ENCODE measurements at places on chromosomes 1 and 21.

- no peak for DNase-seq
Measured at GRCh38 chr21:42312626-42313104, 2.5 kb downstream of the TFF3 start.

GRCh38 chr1:61181067-61182038 is 99.0 kb downstream of the NFIA start:
- DNase-seq, result no peak

- DNase-seq, result no peak
Measured at GRCh38 chr1:97457446-97458089, 463.3 kb downstream of the DPYD start.

DNA sequence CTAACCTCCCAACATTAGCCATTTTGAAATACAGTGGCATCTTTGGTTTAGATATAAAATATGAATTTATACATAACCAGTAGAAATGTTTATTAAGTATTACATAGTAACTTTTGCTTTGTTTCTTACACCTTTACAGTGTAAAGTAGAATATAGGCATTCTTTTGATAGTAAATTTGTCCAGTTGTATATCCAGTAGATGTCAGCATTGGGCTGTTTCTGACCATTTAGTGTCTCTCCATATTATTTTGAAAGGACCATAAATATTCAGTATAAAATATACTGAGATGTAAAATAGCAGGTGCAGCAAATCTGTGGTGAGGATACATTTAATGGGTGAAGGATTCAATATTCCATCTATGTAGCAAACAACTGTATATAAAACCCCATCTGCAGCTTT is 115.8 kb upstream of the ZRANB2 start:
- no peak for DNase-seq

DNA sequence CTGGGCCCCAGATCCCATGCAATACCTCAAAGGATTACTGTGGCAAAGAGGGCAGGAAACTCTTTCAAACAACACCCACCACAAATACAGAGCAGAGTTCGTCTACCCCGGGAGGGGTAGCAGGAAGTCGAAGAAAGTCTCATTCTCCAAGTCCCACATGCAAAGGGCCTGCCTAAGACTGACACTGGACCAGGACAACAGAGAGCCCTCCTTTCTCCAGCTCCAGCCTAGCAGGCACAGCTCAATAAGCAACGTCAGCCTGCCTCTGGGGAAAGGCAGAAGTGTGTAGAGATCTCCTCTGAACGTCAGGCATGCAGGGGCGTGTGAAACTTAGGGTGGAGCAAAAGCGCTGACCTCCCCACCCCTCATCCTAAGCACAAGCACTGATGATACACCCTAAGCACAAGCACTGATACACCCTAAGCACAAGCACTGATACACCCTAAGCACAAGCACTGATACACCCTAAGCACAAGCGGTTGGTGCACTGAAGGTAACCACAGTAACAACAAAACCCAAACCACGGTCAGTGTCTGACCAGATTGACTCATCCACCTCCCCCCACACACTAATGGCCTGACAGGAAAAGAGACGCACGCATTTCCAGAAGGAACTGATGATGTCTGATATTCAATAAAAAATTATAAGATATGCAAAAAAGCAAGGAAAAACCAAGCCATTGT is 1.3 kb downstream of the KRTAP12-3 start:
- no peak for DNase-seq

DNA sequence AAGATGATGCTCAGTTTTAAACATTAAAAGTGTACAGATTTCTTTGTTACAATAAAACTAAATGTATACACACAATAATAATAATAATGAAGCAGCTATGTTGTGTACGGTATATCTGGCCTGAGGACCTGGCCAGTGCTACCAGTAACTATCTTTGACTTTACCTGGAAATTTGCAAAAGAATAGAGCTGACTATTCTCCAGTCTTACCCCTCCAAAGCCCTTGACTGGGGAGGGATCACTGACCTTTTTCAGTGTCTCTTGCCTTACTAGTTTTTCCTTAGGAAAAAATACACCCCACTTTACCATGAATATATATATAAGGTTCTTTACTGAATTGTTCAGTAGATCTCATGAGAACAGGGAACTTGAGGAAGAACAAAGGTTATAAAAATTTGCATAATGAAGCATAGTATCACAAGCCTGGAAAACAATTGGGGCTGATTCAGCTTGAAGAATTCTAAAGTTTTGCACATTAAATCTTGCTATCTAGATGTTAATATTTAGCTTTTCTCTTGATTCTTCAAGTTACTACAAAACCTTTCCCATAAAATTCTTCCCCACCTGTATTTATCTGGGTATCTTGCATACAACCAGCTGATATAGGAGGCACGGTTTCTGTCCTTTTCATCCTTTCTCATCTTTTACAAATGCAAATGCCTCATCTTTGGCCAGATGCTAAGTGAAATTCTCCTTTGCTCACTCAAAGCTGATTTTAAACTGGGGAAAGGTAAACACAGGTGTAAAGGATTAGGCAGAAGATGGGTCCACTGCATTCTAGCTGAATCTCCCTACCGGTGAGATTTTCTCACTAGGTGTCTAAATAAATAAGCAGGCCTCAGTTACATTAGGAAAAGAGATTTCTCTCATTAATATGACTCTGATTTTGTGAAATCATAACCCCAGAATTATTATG is 25.0 kb upstream of the SLAMF1 start:
- no peak for DNase-seq

DNA sequence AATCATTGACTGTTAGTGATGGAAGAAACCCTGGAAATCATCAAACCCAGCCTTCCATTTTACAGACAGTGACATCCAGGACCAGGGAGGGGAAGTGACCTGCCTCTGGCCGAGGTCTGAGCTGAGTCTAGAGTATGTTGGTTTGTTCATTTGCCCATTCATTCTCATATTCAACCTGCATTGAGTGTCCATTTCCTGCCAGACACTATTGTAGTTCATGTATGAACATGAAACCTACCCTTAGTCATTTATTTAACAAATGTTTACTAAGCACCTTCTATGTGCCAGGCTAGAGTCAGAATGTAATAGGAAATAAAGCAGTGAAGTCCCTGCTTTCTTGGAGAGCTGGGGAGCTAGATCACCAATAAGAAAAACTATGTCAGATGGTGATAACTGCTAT is 51.3 kb downstream of the KCND3 start:
- no peak for DNase-seq

GRCh38 chr1:246294263-246294662 is 212.8 kb downstream of the SMYD3 start:
- no peak for DNase-seq

DNA sequence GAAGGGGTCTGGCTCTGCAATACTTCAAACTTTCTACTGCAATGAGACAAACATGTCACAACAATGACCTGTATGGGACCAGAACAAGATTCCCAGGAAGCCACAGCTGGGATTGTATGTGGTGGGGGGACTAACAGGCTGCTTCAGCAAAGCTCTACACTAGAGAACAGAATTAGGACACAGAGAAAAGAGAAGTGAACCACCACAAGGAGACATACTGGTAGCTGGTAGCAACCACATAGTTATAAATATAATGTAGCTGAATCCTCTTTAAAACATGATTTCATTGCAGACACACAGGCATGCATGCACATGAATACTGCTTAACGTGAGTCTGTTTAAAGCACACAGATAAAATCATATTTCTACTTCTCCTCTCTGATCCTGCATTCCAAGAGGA is 3.5 kb upstream of the ILDR2 start:
- no peak for DNase-seq

GRCh38 chr21:44429894-44430293 is 25.4 kb upstream of the LRRC3 start:
- DNase-seq, result no peak

- DNase-seq, result no peak
Measured at GRCh38 chr1:29991815-29992214, 731.6 kb downstream of the MATN1 start.

- DNase-seq, result no peak
Measured at GRCh38 chr1:99645699-99646531, at the start of gene PALMD. Gene PALMD (plus strand): TSS chr1:99646113. CDS start chr1:99646318, 205 bp downstream.

- no peak for DNase-seq
Measured at GRCh38 chr1:67612788-67613241, 72.2 kb upstream of the GADD45A start.

- DNase-seq, result no peak
Measured at GRCh38 chr1:87686671-87687070, 358.0 kb downstream of the LMO4 start.

GRCh38 chr21:28540514-28540913 is 452.2 kb downstream of the LTN1 start:
- no peak for DNase-seq

DNA sequence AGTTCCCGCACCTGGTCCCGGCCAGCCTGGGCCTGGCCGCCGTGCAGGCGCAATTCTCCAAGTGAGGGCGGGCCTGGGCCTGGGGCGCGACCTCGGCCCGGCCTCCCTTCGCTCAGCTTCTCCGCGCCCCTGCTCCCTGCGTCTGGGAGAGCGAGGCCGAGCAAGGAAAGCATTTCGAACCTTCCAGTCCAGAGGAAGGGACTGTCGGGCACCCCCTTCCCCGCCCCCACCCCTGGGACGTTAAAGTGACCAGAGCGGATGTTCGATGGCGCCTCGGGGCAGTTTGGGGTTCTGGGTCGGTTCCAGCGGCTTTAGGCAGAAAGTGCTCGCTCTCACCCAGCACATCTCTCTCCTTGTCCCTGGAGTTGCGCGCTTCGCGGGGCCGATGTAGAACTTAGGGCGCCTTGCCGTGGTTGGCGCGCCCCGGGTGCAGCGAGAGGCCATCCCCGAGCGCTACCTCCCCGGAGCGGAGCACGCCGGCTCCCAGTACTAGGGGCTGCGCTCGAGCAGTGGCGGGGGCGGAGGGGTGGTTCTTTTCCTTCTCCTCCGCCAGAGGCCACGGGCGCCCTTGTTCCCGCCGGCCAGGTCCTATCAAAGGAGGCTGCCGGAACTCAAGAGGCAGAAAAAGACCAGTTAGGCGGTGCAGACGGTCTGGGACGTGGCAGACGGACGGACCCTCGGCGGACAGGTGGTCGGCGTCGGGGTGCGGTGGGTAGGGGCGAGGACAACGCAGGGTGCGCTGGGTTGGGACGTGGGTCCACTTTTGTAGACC is 1.2 kb downstream of the OLIG1 start:
- DNase-seq, result no peak

DNA sequence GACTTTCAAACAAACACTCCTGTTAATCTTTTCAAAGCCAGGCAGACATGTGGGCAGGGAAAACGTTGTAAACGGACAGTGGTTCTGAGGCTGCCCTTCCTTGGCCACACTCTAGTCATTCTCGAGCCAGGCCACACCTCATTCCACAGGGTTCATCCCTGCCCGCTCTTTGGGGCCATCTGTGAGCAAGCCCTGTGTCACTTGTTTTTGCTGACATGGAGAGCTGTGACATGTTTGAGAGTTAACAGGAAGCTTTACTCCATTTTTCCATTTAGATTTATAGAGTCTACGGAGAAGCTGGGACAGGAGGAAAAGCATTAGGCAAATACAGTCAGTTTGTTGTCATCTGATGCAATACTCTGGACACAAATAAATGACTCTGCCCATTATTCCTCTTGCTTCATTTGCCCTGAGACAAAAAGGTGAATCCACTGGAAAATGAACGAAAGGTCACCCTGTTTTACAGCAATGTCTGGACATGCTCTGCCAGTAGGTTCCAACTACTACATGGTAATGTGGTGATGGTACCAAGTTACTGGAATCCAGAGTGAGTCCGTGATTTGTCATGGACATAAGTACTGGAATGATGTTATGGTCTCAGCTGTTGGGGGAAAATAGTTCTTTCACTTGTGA is 126.9 kb downstream of the CLIC6 start:
- DNase-seq, result no peak

DNA sequence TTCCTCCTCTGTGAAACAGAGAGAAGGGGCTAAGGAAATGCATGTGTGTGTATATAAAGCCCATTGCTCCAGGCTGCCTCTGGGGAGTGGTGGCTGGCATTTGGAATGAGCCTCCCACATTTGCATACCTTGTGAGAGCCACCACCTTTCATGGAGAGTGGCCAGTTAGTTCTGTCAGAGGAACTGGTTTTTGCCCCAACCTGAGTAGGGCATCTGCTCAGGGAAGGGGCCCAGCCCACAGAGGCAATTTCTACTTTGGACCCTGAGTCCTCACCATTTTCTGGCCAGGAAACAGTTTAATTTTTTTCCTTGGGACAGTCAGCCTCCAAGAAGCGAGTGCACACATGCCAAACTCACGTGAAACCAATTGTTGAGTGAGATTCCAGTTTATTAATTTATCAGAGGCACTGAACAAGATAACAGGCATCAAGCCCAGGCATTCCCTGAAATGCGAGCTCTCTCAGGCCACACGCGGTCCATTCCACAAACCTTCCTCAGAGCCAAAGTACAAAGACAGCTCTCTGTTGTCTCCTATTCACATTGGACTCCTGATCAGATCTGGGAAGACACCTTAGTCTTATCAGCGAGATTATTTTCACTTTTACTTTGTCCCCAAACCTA is 1.0 kb upstream of the SLC6A9 start:
- no peak for DNase-seq

DNA sequence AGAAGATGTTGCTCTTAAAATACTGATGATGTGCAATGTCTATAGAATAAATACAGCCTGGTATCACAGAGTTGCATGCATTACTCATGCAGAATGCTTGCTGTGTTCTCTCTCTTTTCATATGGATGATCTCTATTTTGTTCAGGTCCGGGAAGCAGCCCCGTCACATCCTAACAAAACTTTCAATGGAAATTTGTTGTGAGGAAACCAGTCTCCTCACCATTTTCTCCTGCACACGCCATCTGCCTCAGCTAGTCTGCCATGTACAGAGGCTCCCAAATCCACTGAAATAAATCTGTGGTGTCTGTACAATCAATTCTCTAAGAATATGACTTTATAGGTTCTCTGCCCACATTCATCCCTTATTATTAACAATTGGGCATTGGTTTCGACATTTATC is 42.4 kb downstream of the DAB1 start:
- no peak for DNase-seq

GRCh38 chr1:184947497-184948256 is 26.6 kb downstream of the NIBAN1 start:
- DNase-seq, result no peak

- no peak for DNase-seq
Measured at GRCh38 chr1:19567041-19567440, 77.1 kb upstream of the NBL1 start.

GRCh38 chr1:246782120-246782900 is 58.1 kb downstream of the SCCPDH start:
- DNase-seq, result no peak

- no peak for DNase-seq
Measured at GRCh38 chr1:116781034-116781433, 26.8 kb downstream of the CD2 start.

GRCh38 chr1:62997884-62998283 is 214.0 kb downstream of the ATG4C start:
- no peak for DNase-seq

- DNase-seq, result no peak
Measured at GRCh38 chr1:87560601-87561360, 232.1 kb downstream of the LMO4 start.

DNA sequence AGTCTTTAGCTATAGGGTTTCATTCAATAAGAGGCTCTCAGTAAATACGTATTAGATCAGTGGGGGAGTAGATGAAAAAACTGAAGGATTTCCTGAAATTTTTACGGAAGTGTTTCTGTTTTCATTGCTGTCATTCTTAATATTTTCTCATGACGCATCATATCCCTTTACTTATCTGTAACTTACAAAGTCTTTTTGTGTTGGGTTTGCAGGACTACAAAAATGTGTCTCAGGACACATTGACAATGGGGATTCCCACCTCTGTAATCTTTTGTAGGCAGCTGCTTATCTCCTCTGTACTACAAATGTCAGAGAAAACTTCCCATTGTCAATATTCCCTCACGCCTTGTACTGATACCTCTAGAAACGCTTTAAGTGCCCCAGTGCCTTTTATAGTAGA is 35.5 kb downstream of the CRP start:
- DNase-seq, result no peak
